Placental pericyte (primary cell): ENCODE measurements at places on chromosomes 11 and 22. TPM values are rescaled to one million over a fixed set of nuclear protein-coding genes. Genes with fewer than 3 reads are reported as not detected.

The SCN4B gene
- total RNA-seq = not detected in 2 replicates

The PGR gene
- total RNA-seq = under 0.01 and 1.6 TPM in 2 replicates

The MS4A6A gene
- total RNA-seq = not detected in 2 replicates

The OR5D13 gene
- not detected in 2 replicates for total RNA-seq

The OR52K1 gene
- total RNA-seq = not detected in 2 replicates
